ENCODE measurements at places on chromosomes 16 and 17.

DNA sequence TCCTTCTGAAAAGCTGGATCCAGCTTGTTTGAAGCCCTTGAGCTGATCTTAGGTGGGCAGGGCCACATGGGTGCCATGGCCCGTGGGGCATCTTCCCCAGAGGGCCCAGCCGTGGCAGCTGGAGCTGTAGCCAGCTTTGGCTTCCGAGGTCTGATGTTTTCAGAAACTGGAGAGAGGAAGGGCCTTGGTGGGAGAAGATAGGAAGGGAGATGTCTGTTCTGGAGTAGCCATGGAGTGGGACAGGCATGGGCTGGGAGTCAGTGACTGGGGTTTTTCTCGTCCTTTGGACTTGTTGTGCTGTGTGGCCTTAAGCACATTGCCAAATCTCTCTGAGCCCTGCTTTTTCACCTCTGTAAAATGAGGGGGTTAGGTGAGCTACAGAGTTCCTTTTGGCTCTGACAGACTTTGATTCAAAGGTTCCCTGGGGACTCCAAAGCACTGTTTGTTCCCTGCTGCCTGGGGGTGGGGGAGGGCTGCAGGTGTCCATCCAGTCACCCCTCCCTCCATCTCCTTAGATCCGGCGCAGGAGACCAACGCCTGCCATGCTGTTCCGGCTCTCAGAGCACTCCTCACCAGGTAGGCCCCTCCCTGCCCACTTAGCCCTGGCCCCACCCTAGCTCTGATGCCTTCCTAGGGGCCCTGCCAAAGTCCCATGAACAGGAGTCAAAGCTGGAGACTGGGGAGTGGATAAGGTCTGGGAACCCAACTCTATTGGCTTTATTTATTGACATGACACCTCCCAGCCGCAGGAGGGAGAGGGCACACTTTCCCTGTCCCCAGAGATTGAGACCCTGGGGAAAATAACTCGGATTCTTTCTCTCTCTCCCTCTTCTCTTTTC, 2.1 kb downstream of the PPP1R1B start:
- DNase-seq: no peak

GRCh38 chr16:21638573-21638975, 13.8 kb downstream of the IGSF6 start:
- DNase-seq: no peak

DNA sequence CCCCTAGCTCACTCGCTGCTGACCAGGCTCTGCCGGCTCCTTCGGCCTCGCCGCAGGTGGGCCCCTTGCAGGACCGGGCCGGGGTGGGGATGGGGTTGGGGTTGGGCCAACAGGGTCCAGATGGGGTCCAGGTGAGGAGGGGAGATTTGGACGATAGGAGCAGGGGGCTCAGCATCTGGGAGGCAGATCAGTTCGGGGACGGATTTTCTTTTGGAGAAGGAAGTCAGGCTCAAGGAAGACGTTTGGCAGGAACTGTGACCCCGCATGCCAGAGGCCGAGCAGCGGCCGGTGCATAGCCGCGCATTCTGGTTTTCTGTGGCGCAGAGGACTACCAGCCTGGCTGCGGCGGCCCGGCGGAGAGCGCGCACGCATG, 845 bp upstream of the ALDOA start:
- no peak for DNase-seq

GRCh38 chr16:79041206-79041605, 559.3 kb downstream of the MAF start:
- DNase-seq: no peak

DNA sequence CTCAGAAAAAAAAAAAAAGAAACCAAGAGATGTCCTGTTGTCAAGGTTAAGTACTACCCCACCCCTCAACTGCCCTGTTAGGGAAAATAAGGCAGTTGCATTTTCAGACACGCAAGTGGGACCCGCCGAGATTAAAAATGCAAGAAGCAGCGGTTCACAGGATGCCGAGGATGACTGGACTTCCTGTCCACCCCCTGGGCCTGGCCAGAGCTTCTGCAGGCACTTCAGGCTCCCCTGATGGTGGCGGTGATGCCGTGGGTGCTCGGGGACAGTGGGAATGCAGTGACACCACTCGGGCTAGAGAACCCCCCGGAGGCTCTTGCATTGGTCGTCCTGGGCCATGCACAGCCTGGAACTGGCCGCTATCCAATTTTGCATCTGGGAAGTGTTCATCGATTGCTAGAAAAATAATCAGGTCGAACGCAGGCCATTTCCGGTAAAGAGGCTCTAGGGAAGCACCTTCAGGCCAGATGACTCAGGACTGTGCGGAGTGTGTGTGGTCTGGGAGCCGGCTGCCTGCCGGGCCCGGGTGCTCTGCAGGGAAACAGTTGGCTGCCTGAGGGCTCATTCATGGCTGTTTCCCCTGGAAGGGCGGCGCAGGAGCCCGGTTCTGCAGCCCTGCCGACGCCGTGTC, 13.4 kb upstream of the CRISPLD2 start:
- peak; percentile 61 for DNase-seq

- DNase-seq: no peak
These were observed 5.8 kb downstream of the PPY start for GRCh38 chr17:43936434-43936833.

GRCh38 chr16:89090669-89091426, 2.8 kb upstream of the ACSF3 start:
- no peak for DNase-seq

DNA sequence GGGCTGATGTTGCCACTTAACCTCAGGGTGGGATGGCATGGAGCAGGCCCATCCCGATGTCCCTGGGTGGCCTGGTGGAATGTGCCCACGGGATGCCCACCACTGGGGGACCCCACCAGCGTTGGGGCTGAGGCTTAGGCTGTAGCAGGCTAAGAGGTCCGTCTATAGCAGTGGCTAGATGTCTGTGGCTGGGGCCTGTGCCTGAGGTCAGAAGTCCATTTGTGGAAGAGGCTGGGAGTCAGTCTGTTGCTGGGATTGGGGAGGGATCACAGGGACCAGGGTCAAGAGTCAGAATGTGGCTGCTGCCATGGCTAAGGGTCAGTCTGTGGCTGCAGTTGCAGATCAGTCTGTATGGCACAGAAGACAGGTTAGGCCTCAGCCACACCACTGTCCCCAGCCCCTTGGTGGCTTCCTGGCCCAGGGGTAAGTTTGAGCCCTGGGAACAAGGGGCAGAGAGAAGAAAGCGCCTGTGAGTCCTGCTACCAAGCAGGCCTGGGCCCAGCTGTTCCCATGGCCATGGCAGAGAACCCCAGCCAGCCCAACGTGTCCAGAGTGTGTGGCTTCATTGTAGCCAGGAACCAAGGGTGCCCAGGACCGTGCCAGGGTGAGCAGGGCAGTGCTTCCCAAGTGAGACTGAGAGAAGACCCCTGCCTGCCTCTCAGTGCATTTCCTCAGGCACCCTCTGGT, 35.7 kb downstream of the RAI1 start:
- DNase-seq: no peak

- DNase-seq: no peak
These were observed 11.2 kb upstream of the MTSS2 start for GRCh38 chr16:70696952-70697593.

DNA sequence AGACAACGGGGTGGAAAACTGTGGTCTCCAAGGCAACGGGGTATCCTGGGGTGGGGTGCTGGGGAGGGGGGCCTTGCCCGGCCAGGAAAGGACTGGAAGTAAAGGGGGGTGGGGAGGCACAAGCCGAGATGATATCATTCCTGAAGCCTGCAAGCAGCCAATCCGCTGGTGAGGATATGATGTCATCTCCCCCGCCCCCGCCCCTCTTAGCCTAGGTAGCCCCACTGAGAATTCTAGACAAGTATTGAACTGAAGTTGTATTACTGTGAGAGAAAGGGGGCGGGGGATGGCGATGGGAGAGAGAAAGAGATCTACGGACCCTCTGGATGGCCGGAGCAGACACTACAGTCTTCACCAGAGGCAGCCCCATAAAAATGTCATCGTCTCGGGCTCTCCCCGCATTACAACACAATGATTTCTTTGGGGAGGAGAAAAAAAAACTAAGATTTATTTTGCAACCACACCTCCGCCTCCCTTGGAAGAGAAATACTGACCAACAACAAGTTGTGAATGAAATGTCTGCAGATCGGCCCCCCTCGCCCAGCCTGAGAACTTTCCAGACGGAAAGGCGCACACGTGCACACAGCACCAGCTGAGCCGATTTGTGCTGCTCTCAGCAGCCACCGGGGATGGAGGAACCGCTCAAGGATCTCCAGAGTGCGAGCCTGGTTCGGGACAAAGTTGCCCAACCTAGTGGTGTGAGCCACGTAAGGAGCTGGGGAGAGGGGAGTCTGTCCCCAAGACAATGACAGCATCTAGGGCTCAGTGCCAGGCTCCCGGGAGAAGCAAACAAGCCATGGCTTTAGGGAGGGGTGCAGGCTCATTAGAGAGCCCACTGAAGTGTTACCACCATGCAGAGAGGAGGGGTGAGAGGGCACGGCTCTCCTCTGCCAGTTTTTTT, 222.1 kb downstream of the SOX9 start:
- DNase-seq: no peak

- DNase-seq: peak; percentile 39
These were observed 4.5 kb upstream of the HEXIM1 start for GRCh38 chr17:45143767-45144198.

GRCh38 chr17:1779571-1780131, 17.8 kb downstream of the SERPINF1 start:
- no peak for DNase-seq

- no peak for DNase-seq
These were observed 11.5 kb downstream of the CDH13 start for GRCh38 chr16:82638095-82638798.

- DNase-seq: peak; percentile 53
These were observed 133.1 kb downstream of the ANKRD11 start for GRCh38 chr16:89357055-89357816.

DNA sequence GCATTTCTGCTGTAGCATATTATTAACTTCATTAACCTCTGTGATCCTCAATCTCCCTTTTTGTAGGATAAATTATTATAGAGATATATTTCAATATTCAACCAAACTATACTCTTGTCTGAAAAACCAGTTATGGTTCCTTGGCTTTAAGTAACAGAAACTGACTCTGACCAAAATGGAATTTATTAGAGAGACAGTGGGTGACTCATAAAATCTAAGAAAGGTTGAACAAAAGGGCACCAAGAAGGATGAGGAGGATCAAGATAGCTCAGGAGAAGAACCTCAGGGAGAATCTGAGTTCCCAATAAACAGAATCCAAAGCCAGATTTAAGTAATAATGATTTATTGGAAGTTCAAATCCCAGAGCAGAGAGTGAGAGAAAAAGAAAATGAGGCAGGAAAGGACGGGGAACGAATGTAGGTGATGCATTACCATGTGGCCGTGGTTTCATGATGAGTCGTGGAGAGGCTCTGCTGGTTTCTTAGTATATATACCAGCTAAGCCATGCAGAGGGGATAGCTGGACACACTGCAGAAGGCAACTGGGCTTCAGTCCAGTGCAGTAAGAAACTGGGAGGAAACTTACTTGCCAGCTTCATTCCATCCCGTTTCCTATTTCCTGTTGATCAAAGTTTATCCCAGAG, 151.5 kb upstream of the GOT2 start:
- DNase-seq: no peak

DNA sequence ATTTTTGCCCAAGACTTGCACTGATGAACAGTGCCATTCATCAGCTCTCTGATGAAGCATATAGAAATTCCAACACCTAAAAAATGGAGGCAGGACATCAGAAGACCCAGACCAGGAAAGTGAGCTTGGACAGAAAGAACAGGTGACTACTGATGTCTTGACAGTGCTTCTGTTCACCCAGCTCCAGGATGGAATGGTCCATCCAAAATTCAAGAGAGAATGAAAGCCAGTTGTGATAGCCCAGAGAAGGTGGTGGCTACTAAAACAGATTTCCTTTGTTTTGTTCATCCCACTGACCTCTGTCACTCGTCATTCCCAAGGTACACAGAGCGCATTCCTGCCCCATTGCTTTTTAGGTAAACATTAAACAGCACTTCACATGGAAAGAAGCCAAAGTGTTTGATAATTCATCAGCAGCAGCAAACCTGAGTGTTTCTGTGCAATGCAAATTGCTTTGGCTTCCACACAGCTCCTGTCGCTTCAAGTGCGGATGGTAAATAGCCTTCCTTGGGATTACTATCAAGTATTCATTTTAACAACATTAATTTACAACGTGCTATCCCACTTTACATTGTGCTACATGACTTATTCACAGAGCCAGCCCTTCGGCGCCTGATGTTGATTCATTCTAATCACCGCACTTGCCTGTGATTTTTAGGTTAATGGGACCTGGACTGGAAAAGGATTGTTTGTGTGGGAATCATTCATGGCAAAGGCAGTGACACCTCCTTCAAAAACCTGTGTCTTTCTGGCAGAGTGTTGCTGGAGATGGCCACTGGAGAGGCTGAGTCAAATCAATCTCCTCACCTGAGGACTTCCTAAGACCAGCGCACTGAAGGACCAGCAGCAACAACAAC, 65.1 kb upstream of the TOX3 start:
- no peak for DNase-seq

DNA sequence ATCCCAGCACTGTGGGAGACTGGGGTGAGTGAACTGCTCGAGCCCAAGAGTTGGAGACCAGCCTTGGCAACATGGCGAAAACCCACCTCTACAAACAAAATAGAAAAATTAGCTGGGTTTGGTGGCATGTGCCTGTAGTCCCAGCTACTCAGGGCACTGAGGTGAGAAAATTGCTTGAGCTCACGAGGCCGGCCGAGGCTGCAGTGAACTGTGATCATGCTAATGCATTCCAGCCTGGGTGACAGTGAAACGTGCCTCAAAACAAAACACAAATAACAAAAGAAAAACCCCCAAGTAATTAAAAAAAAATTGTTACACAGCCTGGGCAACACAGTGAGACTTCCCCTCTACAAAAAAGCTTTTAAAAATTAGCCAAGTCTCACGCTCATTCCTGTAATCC, 5.0 kb downstream of the CCDC47 start:
- no peak for DNase-seq

DNA sequence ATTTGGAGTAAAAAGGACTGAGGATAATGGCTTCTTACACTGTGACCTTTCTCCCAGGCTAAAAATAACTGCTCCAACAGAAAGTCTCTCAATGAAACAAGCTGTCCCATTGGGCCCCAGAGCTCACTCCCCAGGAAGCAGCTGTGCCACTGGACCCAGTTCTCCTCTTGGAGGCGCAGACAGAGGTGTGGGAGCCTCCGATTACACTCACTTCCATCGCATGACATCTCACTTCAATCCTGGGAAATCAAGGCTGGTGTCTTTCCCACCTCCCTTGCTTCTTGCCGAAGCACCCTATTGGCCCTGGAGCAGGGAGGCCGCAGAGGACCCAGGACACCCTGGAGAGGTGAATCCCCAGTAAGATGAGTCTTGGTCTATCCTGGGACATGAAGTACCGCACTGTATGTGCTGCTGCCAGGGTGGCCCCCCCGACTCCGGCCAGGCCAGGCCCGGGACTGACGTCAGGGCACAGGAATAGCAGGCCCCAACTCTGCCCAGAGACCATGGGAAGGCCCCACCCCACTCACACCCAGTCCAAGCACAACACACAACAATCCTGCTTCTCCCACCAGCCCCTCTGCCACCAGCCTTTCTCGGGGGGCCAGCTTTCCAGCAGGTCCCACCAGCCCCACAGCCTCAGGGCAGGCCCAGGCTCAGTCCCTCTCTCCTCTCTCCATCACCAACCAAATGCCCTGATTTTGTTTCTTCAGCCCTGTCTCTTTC, 29.5 kb downstream of the SRL start:
- DNase-seq: no peak
